Activated CD8-positive, alpha-beta memory T cell treated with anti-CD3 and anti-CD28 coated beads for 4 hours (primary cell): ENCODE measurements at places on chromosomes 2 and 18.

DNA sequence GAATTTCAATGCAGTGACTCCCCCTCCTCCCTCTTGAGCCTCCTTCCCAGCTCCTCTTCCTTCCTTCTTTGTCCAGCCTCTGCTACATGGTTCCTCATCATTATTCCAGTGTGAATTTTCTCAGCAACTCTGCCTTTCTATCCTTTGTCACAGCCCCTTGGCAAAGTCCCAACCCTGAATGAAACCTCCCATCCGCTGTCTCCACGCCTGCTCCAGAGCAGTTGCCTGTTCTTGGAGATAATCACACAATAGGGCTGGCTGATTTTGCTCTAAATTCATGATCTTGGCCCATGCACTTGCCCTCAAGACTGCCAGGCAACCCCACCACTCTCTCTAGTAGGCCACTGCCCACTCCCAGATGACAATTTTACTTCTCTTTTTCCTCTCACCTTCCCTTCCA lies 61.4 kb downstream of the BCL2L11 start:
- DNase-seq: no peak

GRCh38 chr2:190318931-190319554 lies 583 bp downstream of the HIBCH start:
- DNase-seq: no peak

DNA sequence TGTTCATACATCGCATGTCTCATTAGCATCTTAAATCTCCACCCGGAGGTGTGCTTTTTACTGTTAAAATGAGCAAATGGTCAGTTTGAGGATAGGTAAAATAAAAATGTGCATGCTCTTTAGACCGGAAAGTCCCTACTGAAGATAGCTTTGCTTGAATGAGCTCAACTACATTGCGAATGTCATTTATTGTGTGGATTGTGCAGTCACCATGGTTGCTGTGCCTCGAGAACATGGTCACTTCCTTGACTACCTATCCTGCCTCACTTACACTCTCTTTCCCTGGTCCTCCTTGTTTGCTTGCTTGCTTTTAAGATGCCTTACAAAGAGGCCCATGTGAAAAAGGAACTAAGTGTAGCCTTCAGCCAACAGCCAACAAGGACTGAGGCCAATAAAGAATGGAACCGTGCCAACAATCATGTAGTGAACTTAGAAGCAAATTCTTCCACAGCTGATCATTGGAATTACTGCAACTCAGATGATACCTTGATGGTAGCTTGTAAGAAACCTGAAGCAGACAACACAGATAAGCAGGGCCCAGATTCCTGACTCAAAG lies 72.2 kb upstream of the BARD1 start:
- DNase-seq: no peak

DNA sequence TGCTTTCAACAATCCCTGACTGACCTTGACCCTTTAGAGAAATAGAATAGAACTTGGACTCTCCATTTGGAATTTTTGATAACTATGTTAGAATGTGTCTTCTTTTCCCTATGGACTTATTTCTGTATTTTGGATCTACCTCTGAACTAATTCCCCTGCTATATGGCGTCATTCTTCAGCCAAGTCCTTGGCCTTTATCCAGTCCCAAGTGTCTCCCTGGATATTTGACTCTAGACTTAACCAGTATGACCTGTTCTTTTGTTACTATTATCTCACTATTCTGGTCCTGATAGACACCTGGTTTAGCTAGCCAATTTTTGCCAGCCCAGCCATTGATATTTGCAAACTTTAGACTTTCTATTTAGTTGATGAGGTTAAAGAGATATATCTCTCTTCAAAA lies 186.8 kb downstream of the KCNS3 start:
- DNase-seq: no peak

DNA sequence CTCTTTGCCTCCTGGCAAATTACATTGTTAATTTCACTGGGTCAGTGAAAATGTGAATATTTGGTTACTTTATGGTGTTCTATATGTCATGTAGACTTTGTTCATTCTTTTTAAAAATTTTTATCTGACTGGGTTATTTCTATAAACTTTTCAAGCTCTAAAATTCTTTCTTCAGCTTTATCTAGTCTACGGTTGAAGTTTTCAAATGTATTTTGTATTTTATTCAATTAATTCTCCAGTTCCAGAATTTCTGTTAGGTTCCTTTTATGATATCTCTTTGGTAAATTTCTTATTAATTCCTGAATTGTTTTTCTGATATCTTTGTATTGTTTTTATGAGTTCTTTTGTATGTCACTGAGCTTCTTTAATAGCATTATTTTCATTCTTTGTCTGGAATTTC lies 228.1 kb downstream of the LPIN1 start:
- DNase-seq: no peak

DNA sequence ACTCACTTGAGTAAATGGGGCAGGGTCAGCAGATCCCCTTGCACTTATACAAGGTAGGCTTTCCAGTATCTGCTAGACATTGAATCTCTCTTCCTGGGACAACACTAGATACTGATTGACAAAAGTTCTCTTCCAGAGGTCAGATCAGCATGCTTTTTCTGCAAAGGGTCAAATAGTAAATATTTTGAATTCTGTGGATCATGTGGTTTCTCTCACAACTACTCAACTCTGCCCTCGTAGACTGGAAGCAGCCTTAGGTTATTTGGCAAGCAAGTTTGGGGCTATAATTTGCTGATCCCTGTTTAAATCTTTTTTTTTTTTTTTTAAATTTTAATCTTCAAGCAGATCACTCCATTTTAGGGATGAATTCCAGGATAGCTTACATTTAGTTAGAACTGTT lies 17.4 kb upstream of the NABP1 start:
- DNase-seq: no peak

DNA sequence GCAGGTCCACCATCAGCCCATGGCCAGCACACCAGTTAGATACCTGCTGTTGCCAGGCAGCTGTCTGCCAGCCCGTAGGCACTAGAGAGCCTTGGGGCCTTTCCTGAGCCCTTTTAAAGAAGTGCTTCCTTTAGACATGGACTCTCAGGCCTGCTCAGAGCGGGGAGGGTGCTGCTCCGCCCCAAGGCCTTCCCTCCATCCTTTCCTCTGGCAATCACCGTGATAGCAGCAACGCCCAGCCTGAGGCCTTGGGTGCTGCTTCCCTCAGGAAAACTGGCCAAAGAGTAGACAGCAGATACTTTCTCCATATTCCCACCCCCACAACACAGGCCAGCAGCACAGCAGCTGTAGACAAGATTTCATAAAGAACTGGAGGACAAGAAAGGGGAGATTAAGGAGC lies 22.3 kb upstream of the C1QL2 start:
- no peak for DNase-seq

- no peak for DNase-seq
Measured at GRCh38 chr2:105708697-105709096, 36.0 kb upstream of the NCK2 start.

DNA sequence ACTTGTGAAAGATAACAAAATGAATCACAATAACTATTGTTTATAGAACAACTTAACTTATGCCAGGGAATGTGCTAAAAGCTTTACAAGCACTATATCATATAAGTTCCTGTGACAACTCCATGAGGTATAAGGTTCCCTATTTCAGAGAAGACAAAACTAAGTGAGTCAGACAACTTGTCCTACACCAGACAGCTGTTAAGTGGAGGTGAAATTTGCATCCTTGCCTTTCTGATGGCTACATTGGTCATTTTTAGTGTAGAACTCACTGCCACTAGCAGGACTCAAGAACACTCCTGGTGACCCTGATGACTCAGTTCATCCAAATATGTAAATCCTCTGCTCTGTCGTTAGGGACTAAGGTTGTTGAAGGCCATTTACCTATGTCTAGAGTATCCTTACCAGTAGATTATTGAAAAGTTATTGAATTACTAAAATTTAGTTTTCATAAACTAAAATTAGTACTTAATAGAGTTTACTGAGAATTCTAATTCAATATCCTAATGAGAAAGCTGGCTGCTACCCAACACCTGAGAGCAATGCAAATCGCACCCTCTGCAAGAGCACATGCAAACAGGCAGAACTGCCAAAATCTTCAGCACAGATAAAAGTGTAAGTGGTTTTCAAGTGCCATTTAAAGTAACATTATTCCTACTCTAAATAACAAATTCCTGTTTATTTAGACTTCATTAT lies 636.2 kb downstream of the NRXN1 start:
- no peak for DNase-seq

GRCh38 chr18:54125429-54125828 lies 99.0 kb downstream of the MBD2 start:
- DNase-seq: no peak

DNA sequence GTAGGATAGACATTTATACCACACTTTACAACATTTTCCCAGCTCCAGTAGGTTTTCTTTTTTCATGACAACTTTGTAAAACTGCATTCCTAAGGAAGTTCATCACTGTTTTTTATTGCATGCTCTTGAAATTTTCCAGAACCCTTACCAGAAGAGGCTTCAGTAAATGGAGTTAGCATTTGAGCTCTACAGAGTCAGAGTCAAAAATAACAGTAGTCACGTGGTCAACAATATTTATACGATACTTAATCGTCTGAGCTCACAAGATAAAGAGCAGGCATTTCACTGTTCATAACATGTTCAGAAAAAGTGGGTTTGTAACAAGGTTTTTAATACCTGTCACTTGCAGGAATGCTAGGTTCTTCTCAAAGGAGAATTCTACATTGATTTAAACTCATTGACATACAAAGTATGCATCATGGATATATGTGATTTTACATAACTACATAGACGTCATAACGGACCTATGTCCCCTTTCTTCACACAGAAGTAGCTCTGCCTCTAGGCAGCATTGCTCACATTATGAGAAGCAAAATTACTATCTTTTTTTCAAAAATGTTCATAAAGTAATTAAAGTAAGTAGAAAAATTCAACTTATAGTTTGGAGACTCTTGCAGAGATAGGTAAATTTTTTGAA lies 187.0 kb upstream of the COL3A1 start:
- no peak for DNase-seq

- no peak for DNase-seq
Measured at GRCh38 chr2:24763843-24764242, 29.3 kb downstream of the PTRHD1 start.

DNA sequence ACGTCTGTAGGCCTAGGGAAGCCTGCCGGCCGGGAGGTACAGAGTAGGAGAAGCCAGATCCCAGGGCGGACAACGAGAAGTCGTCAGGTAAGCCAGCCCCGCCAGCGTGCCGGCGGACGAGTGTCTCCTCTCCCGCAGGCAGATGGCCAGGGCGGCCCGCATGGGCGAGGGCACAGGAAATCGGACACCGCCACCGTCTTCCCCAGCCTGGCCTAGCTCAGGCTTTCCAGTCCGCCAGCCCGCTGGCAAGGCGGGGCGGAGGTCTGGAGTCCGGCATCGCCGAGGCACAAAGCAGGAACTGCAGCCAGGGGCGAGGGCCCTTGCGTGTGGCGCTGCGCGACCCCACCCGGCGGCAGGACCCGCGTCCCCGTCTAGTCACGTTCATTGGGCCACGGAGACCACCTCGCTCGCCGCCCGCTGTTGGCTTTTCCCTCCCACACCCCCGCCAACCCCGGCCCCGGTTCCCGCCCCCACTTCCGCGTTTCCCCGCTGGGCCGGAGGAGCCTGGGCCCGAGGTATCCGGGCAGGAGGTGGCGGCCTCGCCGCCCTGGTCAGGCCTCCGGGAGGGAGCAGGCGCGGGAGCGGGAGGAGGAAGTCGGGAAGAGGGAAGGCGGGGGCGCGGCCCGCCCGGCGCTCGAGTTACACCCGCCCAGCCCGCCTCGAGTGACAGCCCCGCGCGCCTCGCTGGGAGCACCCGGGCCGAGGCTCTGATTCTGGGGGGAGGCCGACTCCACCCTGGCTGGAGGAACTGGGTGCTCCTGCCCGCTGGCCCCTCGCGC lies at the start of gene GPD2:
GPD2 (plus strand) TSS at position 662 of the 779 bp plus-strand sequence. CDS start 39,727 bp downstream, outside the sequence.
- DNase-seq: peak; percentile 26
